CD4-positive, alpha-beta memory T cell (primary cell): ENCODE measurements at places on chromosomes 1 and 21. TPM values are rescaled to one million over a fixed set of nuclear protein-coding genes. Genes with fewer than 3 reads are reported as not detected.
A peak's percentile ranks its signal among the peaks of the same experiment; 100 is the strongest.

- DNase-seq: no peak
- no peaks in the 10 kb centered on the region for H3K36me3 ChIP-seq
- no peaks in the 10 kb centered on the region for H3K27me3 ChIP-seq
- no peak overlapping the region for H3K4me3 ChIP-seq
These were observed 44.1 kb upstream of the CYYR1 start for GRCh38 chr21:26617176-26617575.

- no peaks in the 10 kb centered on the region for H3K36me3 ChIP-seq
- H3K27ac ChIP-seq: no peak overlapping the region
- H3K4me3 ChIP-seq: no peak overlapping the region
- no peak for DNase-seq
These were observed 206.2 kb upstream of the RRP15 start for GRCh38 chr1:218078916-218079315.

LRRC47 gene
- total RNA-seq: 54.5 TPM

DNA sequence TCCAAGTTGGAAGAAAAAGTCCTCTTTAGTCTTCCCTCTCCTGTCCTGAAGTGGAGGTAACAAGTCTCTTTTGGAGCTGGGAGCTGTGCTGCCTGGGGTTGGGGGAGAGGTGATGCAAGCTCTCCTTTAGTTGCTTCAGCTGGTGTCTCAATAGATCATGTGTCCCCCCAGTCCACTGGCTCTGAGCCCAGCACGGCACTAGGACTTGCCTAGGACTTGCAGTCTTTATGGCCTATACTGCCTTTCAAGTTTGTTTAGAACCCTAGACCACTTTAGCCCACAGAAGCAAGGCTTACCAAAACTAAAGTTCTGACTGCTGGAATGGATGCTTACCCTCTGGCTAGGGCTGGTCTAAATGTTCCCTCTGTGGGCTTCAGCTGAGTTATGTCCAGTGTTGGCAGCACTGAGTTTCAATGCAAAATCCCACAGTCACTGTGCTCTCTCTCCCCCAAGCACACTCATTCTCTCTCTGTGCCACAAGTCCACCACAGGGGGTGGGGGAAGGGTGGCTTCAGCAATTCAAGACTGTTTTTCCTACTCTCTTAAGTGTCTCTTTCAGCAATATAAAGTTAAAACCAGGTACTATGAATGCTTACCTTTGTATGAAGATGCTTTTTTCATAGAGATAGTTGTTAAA, 185.0 kb downstream of the DNAH14 start:
- no peak overlapping the region for H3K27ac ChIP-seq
- H3K4me3 ChIP-seq: no peak overlapping the region
- no peaks in the 10 kb centered on the region for H3K4me1 ChIP-seq
- DNase-seq: no peak

GRCh38 chr1:204852854-204853253, 17.8 kb upstream of the NFASC start:
- H3K36me3 ChIP-seq: no peaks in the 10 kb centered on the region
- no peaks in the 10 kb centered on the region for H3K4me1 ChIP-seq
- no peaks in the 10 kb centered on the region for H3K27me3 ChIP-seq
- no peak overlapping the region for H3K4me3 ChIP-seq

- H3K36me3 ChIP-seq: no peaks in the 10 kb centered on the region
- DNase-seq: no peak
- no peak overlapping the region for H3K27ac ChIP-seq
- no peak overlapping the region for H3K4me3 ChIP-seq
- no peaks in the 10 kb centered on the region for H3K27me3 ChIP-seq
These were observed 39.9 kb upstream of the TSPEAR start for GRCh38 chr21:44751186-44751798.

ADORA1 gene
- not detected for total RNA-seq

DNA sequence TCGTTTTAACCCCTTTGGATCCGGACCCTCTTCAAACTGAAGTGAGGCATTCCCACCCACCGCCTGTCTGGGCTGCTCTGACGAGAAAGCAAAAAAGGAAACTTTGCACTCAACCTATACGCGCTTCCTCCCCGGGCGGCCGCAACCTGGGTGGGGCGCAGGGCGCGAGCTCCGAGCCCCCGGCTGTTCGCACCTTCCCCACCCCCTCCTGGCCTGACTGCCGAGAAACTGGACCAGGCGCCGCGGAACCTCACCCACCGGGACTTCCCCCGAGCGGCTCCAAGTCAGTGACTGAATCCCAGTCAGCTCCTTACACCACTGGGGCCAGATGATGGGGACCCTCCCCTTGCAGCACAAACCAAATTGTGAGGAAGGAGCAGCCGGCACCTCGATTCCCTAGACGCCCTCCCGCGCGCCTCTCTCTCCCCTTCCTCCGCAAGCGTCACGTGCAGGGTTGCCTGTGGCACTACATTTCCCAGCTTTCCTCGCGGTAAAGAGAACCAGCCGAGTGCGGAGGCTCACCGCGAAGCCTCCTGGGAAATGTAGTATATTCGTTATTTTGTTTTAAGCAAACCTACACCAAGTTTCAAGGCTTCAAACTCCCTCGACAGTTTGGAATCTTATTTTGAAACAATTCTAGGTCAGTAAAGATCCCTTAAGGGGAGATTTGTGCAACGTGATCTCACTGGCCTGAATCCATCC, at the start of gene RAB29:
TSS of gene RAB29 (minus strand) at position 468 of the 702 bp plus-strand sequence. CDS start 526 bp downstream, outside the sequence.
- H3K4me1 ChIP-seq: peaks cover 43% of the 10 kb centered on the region
- H3K36me3 ChIP-seq: peaks cover 7% of the 10 kb centered on the region
- peak within 1 kb of the TSS; percentile 87 for H3K27ac ChIP-seq

C1orf87 gene
- total RNA-seq: not detected

DNA sequence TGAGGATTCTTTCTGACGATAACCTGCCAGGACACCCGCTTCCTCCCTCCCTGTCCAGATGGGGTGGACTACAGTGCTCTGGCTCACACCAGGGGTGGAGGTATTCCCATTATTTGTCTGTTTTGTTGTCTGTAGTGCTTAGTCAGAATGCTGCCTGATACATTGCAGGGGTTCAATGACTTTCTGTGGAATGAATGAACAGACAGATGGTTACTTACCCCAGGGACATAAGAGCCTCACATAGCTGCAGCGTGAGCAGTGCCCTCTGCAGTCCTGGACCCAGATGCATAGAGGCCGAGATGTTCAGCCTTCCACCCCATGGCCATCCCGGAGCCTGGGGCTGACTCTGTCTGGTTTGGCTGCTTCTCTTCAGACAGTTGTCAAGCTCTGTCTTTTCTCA, 13.0 kb upstream of the F3 start:
- no peak for DNase-seq
- H3K4me1 ChIP-seq: no peaks in the 10 kb centered on the region
- H3K27me3 ChIP-seq: no peaks in the 10 kb centered on the region
- no peaks in the 10 kb centered on the region for H3K36me3 ChIP-seq
- H3K27ac ChIP-seq: no peak overlapping the region

GRCh38 chr1:226034482-226034881, 28.0 kb upstream of the H3-3A start:
- H3K27ac ChIP-seq: no peak overlapping the region
- H3K36me3 ChIP-seq: no peaks in the 10 kb centered on the region
- DNase-seq: no peak

DNA sequence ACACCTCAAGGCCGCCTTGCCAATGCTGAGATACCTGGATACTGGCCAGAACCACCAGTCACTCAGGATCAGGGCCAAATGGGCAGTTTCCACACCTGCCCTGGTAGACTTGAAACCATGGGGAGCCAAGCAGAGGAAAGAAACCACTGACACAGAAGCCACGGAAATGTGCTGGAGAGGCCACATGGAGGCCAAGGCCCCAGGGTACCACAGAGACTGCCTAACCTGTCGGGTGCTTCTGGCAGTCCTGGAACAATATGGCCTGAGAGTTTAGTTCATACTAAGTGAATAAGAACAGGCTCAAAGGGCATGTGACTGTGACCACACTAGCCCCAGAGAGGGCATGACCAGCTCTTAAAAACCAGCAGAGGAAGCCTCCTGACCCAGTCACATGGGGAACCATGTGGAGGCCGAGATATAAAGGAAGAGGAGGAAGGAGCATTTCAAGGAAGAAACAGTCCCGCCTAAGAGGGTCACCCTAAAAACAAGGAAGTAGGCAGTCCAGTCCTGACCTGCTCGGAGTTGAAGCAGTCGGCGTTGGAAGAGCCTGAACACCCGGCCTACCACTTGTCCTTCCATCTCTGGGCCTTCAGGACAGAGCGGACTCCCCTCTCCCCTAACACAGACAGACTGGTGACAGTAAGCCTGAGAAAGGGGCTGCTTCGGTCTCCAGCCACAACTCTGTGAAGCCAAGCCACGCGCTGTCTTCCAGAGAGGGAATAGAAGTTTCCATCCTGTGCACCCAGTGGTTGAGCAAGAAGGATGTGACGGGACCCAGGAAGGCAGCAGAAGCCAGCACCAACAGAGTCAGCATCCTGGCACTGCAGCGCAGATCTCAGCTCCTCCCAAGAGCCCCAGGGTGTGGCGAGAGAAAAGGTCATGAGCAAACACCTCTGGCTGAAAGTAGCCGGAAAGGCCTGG, at the start of gene DENND2D:
TSS of gene DENND2D (minus strand) at position 766 of the 921 bp plus-strand sequence. CDS start at position 579, 187 bp downstream.
- H3K27ac ChIP-seq: peak within 1 kb of the TSS; percentile 84
- peaks cover 35% of the 10 kb centered on the region for H3K36me3 ChIP-seq
- peaks cover 69% of the 10 kb centered on the region for H3K4me1 ChIP-seq
- H3K4me3 ChIP-seq: peak within 1 kb of the TSS; percentile 87
- DNase-seq: peak; percentile 51

DNA sequence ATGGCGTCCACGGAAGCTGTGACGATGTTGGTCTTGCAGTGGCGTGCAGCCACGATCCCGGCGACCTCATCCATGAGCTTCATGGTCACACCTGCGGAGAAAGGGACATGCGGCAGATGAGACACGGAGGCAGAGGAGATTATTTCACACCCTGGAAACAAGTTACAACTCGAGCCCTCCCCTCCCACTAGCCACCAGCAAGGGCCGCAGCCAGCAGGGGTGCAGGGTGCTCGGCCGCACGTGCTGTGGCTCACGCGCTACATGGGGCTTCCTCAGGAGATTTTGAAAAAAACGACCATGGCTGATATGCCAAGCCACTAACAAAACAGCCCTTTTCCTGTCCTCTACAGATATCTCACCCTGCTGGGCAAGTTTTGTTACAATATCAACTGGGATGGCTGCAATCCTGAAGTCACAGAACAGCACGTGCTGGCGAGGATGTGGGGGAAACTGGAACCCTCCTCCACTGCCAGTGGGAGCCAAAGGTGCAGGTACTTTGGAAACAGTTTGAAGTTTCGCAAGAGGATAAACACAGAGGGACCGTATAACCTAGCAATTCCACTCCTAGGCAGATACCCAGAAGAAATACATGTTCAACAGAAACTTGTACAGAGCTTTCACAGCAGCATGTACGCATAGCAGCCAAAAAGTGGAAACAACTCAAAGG, 34.1 kb upstream of the GPR153 start:
- H3K27me3 ChIP-seq: no peaks in the 10 kb centered on the region
- H3K4me1 ChIP-seq: no peaks in the 10 kb centered on the region
- H3K4me3 ChIP-seq: no peak overlapping the region
